ENCODE measurements at places on chromosomes 2 and 18. TPM values are rescaled to one million over a fixed set of nuclear protein-coding genes. Genes with fewer than 3 reads are reported as not detected.

Gene CD8B2
- polyA plus RNA-seq, result 10.2 TPM

- no peak overlapping the region for H3K4me3 ChIP-seq
- no peaks in the 10 kb centered on the region for H3K36me3 ChIP-seq
- no peak overlapping the region for H3K27ac ChIP-seq
- H3K4me1 ChIP-seq, result no peaks in the 10 kb centered on the region
These were observed 70.4 kb downstream of the ARHGEF33 start for GRCh38 chr2:38959938-38960608.

- no peaks in the 10 kb centered on the region for H3K27me3 ChIP-seq
- no peaks in the 10 kb centered on the region for H3K36me3 ChIP-seq
- peak; percentile 36 for DNase-seq
- no peak overlapping the region for H3K27ac ChIP-seq
These were observed 120.3 kb downstream of the ACOXL start for GRCh38 chr2:110852541-110853263.

DNA sequence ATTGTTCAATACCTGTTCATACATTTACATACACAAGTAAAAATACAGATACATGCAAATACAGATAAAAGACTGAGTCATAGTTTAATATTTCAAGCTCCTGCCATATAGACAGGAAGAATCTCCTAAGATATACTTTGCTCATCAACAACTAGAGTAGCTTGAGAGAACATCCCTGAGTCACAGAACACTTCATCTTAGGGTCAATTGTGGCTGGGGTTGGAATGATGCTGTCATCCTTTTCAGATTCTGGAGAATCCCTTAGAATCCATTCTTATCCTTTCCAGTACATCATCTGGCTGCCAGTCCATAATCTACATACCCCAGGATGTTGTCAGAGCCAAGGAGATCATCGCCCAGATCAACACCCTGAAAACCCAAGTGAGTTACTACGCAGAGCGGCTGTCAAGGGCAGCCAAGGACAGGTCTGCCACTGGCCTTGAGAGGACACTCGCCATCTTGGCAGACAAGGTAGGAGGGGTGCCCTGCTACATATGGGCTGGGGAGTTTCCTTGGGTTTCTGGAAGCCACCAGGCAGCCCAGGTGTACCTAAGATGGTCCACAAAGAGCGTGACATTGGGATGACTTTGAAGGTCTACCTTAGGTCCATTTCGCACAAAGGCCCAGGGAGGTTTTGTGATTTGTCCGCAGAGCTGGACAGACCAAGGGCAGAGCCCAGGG lies 55.7 kb downstream of the COA5 start:
- H3K4me1 ChIP-seq, result peaks cover 17% of the 10 kb centered on the region
- no peak overlapping the region for H3K27ac ChIP-seq
- H3K4me3 ChIP-seq, result no peak overlapping the region
- no peak for DNase-seq

- no peak overlapping the region for H3K27ac ChIP-seq
- no peak for DNase-seq
- no peak overlapping the region for H3K4me3 ChIP-seq
- H3K27me3 ChIP-seq, result no peaks in the 10 kb centered on the region
These were observed 449.5 kb upstream of the HNRNPA3 start for GRCh38 chr2:176763130-176763529.

GRCh38 chr2:214856137-214856536 lies 46.7 kb upstream of the BARD1 start:
- no peaks in the 10 kb centered on the region for H3K27me3 ChIP-seq
- no peaks in the 10 kb centered on the region for H3K36me3 ChIP-seq
- H3K4me3 ChIP-seq, result no peak overlapping the region
- DNase-seq, result no peak
- H3K27ac ChIP-seq, result no peak overlapping the region
- no peaks in the 10 kb centered on the region for H3K4me1 ChIP-seq

Gene TXNL4A
- polyA plus RNA-seq, result 260 TPM

DNA sequence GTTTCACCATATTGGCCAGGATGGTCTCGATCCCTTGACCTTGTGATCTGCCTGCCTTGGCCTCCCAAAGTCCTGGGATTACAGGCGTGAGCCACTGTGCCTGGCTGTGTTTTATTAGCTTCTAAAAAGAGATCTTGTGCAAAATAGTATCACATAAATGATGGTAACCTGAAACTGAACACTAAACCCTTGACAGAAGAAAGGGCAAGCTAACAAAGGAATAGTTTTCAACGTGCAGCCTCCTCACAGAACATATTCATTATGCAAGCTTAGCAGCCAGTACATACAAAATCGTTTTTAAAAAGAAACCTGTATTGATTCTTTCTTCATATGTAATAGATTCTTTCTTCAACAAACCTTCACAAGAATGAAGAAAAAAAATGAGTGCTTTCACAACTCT lies 20.6 kb downstream of the CHN1 start:
- H3K36me3 ChIP-seq, result no peaks in the 10 kb centered on the region
- no peak for DNase-seq
- H3K27ac ChIP-seq, result no peak overlapping the region

Gene GFPT1
- polyA plus RNA-seq, result 10.7 TPM

DNA sequence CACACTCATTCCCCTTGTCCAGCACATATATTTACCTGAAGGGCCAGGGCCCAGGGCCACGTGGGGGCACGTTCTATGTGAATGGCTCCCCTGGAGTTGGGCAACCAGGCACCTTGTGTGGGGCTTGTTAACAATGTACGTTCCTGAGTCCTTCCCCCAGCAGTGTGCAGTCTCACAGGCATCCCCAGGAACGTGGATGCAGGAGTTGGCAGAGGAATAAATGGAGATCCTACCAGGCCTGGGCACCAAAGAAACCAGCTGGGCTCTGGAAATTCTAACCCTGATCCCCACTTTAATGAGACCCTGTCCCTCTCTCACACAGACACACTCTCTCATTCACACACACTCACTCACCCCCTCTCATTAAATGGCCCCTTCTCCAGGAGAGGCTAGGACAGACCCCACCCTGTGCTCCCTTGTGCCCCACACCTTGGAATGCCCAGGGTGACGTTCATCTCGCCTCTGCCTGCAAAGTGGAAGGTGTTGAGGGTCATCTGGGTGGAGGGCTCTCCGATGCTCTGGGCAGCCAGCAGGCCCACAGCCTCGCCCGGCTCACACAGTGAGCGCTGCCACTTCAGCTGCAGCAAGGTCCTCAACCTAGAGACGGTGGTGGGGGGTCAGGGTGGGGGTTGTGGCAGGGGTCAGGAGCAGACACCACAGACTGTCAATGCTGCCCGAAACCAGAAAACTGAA lies 65.6 kb downstream of the POLR1A start:
- H3K4me1 ChIP-seq, result peaks cover 69% of the 10 kb centered on the region
- no peaks in the 10 kb centered on the region for H3K27me3 ChIP-seq
- H3K27ac ChIP-seq, result no peak overlapping the region
- H3K4me3 ChIP-seq, result no peak overlapping the region
- H3K36me3 ChIP-seq, result peaks cover 2% of the 10 kb centered on the region

DNA sequence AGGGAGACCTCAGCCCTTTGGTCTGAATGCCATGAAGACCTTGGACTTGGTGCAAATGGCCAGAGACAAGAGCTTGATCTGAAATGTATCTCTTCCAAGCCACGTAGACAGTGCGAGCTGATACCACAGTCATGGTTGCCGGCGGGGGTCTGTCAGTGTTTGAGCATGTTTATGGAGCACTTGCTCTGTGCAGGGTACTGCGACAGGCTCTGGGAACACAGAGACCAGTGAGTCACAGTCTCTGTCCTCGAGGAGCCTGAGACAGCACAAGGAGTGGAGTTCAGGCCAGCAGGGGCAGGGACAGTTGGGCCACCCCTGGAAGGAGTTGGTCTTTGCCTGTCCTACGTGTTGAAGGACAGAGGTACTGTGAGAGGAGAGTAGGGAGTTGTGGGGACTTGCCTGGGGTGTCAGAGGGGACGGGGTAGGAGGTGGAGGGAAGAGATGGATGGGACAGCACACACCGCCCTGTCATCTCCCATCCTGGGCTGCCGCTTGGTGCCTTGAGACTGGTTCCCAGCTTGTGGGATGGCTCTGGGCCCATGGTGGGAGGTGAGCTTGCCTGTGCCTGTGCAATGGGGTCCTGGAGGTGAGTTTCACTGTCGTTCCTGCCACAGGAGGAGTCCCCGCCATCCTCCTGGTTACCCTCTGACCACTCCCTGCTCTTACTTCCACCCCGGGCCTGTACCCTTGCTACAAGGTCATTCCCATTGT lies 39.5 kb downstream of the ATP6V1C2 start:
- no peak overlapping the region for H3K4me3 ChIP-seq
- H3K27me3 ChIP-seq, result no peaks in the 10 kb centered on the region
- no peaks in the 10 kb centered on the region for H3K4me1 ChIP-seq
- no peak overlapping the region for H3K27ac ChIP-seq
- H3K36me3 ChIP-seq, result no peaks in the 10 kb centered on the region
- DNase-seq, result no peak

GRCh38 chr2:239078128-239078924 lies 230.4 kb downstream of the TWIST2 start:
- no peaks in the 10 kb centered on the region for H3K4me1 ChIP-seq
- DNase-seq, result no peak
- H3K4me3 ChIP-seq, result no peak overlapping the region
- H3K27me3 ChIP-seq, result no peaks in the 10 kb centered on the region
- H3K36me3 ChIP-seq, result no peaks in the 10 kb centered on the region
- no peak overlapping the region for H3K27ac ChIP-seq

GRCh38 chr2:70325875-70326274 lies 24.0 kb upstream of the FAM136A start:
- DNase-seq, result no peak
- no peaks in the 10 kb centered on the region for H3K27me3 ChIP-seq
- no peak overlapping the region for H3K4me3 ChIP-seq
- H3K36me3 ChIP-seq, result no peaks in the 10 kb centered on the region

Gene RAD51AP2
- not detected for polyA plus RNA-seq

Gene HRH4
- not detected for polyA plus RNA-seq

GRCh38 chr18:79478484-79479115 lies 82.9 kb downstream of the NFATC1 start:
- H3K36me3 ChIP-seq, result peaks cover 4% of the 10 kb centered on the region
- DNase-seq, result no peak
- no peak overlapping the region for H3K27ac ChIP-seq
- peaks cover 8% of the 10 kb centered on the region for H3K4me1 ChIP-seq

Gene CPLX4
- polyA plus RNA-seq, result not detected

DNA sequence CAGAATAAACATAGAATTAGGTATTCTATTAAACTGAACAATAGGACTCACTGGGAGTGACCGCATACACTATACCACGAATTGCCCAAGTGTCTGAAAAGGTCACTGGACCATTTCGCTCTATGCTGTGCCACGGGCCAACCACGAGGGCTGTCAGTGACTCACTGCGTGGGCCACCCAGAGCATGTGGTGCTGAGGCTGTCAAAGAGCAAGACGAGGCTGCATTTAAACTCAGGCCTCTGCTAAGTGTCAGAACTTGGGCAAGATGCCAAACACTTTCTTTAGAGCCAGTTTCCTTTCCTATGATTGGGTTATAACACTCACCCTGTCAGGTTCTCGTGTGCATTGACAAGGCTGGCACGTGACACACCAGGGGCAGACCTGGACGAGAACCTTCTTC lies 97.5 kb downstream of the SH3YL1 start:
- H3K27me3 ChIP-seq, result no peaks in the 10 kb centered on the region
- H3K4me1 ChIP-seq, result no peaks in the 10 kb centered on the region
- H3K36me3 ChIP-seq, result no peaks in the 10 kb centered on the region
- no peak overlapping the region for H3K27ac ChIP-seq
- DNase-seq, result no peak

Gene DOCK10
- 52.4 TPM for polyA plus RNA-seq

Gene POTEJ
- not detected for polyA plus RNA-seq

Gene PDE1A
- not detected for polyA plus RNA-seq

Gene ACTR3
- polyA plus RNA-seq, result 478 TPM

DNA sequence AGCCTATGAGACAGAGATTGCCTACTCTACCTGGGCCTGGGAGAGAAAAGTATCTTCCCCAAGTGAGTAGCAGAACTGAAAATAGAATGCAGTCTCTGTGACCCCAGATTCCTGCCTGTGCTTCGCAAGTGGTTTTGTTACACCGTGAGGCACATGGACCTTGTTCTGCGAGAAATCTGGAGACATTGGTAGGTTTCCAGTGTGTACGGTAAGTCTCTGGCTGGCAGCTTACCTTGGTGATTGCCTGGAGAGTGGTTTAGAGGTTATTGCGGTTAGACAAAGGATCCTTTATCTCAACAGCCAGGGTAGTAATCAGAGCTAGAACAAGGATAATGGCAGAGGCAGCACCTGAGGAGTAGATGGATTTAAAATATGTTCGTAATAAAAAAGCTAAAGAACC lies 606.0 kb upstream of the GCFC2 start:
- DNase-seq, result no peak
- H3K27ac ChIP-seq, result no peak overlapping the region
- H3K4me3 ChIP-seq, result no peak overlapping the region
- no peaks in the 10 kb centered on the region for H3K36me3 ChIP-seq

Gene TPO
- polyA plus RNA-seq, result 1.8 TPM

GRCh38 chr2:179435000-179435399 lies 170.4 kb upstream of the SESTD1 start:
- H3K27ac ChIP-seq, result no peak overlapping the region
- no peak for DNase-seq
- H3K27me3 ChIP-seq, result no peaks in the 10 kb centered on the region
- no peak overlapping the region for H3K4me3 ChIP-seq
- H3K4me1 ChIP-seq, result no peaks in the 10 kb centered on the region

- H3K4me3 ChIP-seq, result no peak overlapping the region
- peak overlapping the region; percentile 33 for H3K27ac ChIP-seq
- no peaks in the 10 kb centered on the region for H3K27me3 ChIP-seq
- peaks cover 19% of the 10 kb centered on the region for H3K4me1 ChIP-seq
These were observed 123.2 kb downstream of the SMAD7 start for GRCh38 chr18:48827291-48828193.

Gene MC5R
- not detected for polyA plus RNA-seq

Gene PTH2R
- polyA plus RNA-seq, result not detected

Gene IL36G
- not detected for polyA plus RNA-seq

Gene CDH20
- not detected for polyA plus RNA-seq

Gene ABCB11
- polyA plus RNA-seq, result not detected

GRCh38 chr18:74184875-74185274 lies 36.6 kb downstream of the TIMM21 start:
- H3K4me3 ChIP-seq, result no peak overlapping the region
- H3K27me3 ChIP-seq, result no peaks in the 10 kb centered on the region
- no peaks in the 10 kb centered on the region for H3K4me1 ChIP-seq
- no peaks in the 10 kb centered on the region for H3K36me3 ChIP-seq
- H3K27ac ChIP-seq, result no peak overlapping the region
- DNase-seq, result no peak

GRCh38 chr2:188833799-188834198 lies 140.4 kb upstream of the COL3A1 start:
- no peaks in the 10 kb centered on the region for H3K4me1 ChIP-seq
- no peak for DNase-seq
- no peak overlapping the region for H3K27ac ChIP-seq
- H3K4me3 ChIP-seq, result no peak overlapping the region

DNA sequence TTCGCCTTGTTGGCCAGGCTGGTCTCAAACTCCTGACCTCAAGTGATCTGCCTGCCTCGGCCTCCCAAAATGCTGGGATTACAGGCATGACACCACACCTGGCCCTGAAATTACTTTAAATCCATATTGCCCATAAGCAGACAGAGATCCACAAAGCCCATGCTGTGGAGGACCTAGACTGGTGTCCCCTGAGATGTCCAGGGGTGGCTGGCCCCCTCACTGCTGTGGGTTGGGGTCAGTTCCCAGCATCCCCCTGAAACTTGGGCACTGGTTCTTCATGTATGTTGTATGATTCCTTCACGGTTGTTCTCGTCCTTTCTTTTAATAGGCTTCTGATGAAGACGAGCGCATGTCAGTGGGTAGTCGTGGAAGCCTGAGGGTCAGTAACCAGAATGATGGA lies 78.1 kb upstream of the RBM44 start:
- no peak overlapping the region for H3K4me3 ChIP-seq
- no peak overlapping the region for H3K27ac ChIP-seq
- H3K36me3 ChIP-seq, result no peaks in the 10 kb centered on the region
